ENCODE measurements at places on chromosomes 7 and 10.

DNA sequence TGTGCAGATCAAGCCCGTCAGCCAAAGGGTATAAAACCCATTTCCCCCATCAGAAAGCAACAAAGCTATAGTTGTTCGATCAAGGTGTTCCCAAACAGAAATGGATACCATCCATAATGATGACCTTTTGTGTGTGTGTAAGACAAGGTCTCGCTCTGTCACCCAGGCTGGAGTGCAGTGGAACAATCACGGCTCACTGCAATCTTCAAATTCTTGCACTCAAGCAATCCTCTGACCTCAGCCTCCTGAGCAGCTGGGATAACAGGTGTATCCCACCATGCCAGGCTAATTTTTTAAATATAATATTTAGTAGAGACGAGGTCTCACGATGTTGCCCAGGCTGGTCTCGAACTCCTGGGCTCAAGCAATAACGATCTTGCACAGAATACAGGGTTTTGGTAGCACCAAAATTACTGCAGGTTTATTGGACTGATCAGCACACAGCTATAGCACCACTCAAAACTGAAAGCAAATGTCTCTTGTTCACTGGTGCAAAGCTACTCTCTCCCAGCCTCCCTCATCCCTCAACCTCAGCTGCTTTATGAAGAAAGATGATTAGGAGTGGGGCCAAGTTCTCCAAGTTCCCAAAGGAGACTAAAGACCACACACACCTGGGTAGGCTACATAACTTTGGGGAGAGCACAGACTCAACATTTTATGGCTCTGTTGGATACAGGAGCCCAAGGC lies 80.5 kb downstream of the ABI1 start:
- no peak for DNase-seq

DNA sequence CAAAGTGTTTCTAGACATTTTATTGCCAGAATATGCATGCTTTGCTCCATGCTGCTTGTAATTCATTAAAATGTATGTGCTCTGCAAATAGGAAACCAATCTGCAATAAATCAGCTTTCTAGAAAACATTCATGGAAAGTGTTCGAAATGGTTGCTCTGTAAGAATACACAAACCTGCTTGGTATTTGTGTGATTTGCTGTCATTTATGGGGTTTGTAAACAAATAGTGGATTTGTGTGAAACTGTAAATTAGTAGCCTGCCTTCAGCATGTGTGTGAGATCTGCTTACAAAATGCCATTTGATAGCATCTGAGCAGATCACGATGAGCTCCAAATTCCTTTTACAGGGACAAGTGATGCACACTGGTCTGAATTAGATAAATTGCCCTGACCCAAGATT lies 219.0 kb upstream of the CSTF2T start:
- DNase-seq: no peak

DNA sequence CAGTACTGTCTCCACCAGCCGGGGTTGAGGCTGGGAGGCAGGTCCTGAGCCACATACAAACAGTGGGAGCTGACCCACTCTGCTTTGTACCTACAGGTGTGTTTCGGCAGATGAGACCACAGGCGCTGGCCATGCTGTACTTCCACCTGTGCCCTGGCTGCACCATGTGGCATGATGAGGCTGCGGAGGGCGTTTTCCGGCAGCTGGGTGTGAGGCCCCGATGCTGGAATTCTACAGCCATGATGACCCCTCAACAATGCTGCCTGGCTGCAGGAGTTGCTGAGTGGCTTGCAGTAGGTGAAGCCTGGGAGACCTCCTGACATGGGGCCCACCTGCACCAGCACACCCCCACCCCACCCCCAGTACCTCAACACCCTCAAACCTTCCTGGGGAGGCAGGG lies 18.0 kb downstream of the IMPDH1 start:
- DNase-seq: no peak

- DNase-seq: peak; percentile 80
Measured at GRCh38 chr7:70092314-70093204, 494.3 kb downstream of the AUTS2 start.

GRCh38 chr7:21172800-21173199 lies 255.1 kb upstream of the SP4 start:
- no peak for DNase-seq

GRCh38 chr7:134533288-134533771 lies 6.0 kb downstream of the AKR1B10 start:
- DNase-seq: peak; percentile 33

DNA sequence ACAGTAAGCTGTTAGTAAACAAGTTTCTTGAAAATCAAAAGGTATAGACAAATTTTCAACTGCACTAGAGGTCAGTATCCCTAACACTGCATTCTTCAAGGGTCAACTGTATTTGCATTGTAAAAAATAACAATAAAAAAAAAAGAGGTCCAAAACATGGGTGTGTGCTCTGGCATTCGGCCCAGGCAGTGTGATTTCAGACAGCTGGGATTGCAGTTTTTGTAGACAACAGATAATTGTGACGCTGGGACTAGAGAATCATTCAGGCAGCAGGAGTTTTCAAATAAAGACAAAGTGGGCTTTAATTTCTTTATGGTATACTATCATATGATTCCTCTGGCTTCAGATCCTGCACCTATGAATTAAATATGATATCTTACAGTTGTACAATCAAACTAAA lies 543.2 kb upstream of the SEMA3D start:
- peak; percentile 31 for DNase-seq

DNA sequence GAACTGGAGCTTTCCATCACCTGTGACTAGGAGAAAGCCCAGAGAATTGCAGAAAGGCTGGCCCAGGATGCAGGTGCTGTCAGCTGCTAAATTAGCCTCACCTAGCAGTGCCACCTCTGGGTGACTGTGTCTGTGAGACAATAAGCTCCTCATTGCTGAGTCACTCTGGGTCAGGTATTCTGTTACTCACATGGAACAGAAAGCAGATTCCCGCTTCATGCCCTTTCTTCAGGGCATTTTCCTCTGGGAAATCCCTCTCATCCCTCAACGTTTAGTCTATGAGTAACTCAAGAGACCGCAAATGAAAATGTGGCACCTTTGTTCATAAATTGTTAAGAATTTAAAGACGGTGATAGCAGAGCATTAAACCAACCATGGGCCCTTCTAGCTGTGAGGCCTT lies 184.0 kb downstream of the ADAM12 start:
- no peak for DNase-seq

GRCh38 chr7:145729691-145730090 lies 386.9 kb upstream of the CNTNAP2 start:
- DNase-seq: no peak

DNA sequence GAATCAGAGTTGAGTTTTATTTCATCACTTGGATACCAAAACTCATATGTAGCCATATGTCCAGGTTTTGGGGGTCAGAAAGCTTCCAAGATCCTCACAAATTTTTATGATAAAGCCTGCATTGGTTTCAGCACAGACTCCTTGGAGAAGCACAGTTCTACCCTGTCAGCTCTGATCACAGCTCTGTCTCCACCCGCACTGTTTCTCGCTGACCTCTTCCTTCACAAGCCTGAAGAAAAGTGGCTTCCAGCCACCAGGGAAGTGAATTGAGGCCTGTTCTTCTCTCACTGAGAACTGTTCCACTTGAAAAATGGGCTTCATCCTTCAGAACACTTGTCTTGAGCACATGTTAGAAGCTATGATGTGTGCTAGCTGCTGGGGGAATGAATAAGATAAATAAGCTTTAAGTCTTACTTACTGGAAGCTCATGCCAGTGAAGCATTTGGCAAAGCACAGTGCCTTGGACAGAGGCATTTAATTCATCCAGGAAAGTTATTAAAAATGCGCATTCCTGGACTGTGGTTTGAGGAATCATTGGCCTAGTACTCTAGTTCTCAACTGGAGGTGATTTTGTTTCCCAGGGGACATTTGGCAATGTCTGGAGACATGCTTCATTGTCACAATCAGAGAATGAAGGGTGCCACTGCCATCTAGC lies 133.6 kb downstream of the BMPER start:
- DNase-seq: no peak

- DNase-seq: no peak
Measured at GRCh38 chr10:458421-458851, 231.0 kb downstream of the DIP2C start.

DNA sequence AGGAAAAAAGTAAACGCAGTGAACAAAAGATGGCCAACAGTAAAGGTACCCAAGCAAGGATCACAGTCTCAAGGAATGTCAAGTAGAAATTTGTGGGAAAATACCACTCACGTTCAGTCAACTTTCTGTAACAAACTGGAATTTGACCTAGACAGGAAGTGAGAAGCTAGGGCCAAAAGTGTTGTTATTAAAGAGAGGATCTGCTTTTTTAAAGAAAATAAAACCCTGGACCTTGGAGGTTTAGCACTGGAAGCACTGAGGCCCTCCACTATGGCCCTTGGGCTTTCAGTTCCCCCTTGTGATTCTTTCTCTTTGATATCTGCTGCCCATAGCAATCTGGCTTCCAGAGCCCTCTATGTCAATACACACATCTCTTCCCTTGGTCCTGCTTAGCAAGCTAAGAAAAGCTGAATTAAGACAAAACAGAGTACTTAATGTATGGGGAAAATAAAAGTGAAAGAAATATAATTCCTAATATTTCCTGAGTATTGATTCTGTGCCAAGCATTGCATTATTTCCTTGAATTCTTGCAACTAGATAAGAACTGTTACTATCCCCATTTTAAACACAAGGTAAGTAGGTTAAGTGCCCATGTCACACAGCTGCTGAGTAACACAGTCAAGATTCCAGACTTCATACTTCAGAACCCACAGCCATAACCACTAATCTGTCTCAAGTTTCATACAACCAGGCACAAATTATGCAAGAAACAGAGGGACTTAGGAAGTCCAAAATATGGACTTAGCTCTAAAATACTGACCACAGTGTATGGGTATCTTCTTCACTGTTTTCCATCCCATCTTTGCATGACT lies 2.6 kb upstream of the ZNF438 start:
- peak; percentile 96 for DNase-seq

DNA sequence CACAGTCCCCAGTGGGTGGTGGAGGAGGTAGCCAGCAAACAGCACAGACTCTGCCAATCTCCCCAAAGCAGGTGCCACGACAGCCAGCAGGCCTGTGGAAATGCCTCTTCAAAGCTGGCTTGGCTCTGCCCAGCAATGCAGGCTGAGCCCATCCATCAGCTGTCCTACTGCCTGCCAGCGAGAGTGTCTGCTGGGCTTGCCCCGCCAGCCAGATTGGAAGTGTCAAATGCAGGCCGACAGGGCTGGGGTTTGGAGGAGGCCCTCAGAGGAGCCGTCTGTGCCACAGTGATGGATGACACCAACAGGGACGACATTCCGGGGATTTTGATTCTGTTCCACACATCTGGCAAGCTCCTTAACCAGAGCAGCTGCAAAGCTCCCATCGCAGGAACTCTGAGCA lies 16.7 kb downstream of the HABP2 start:
- DNase-seq: no peak

DNA sequence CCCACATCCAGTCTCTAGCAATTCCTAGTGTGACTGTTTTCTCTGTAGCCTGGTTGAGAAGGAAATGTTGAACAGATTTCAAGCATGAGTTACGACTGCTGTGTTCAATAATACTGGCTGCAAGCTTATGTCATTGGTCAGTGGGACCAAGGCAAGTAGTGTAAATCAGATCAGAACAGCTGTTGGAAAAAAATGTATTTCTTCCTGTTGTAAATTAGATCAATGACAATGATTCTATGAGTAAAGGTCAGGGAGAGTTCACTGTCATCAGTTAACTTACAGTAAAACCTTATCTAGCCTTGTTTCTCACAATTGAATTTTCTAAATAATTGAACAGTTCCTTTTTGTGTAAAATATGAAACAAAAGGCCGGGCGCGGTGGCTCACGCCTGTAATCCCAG lies 6.7 kb downstream of the OTUD1 start:
- no peak for DNase-seq

DNA sequence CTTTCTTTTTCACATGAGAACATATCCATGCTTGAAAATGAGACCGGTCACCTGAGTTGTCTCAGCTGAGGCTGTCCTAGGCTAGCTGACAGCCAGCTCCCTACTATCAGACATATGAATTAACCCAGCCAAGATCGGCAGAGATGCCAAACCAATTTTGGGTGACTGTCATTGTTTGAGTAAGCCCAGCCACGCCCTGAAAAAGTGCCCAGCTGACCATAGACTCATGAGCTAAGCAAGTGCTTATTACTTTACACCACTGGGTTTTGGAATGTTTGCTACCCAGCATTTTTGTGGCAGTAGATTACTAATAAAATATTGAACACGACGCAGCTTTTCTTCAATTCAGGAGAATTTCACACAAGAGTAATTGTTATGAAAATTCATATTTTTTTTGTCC lies 265.2 kb upstream of the LYZL1 start:
- no peak for DNase-seq

DNA sequence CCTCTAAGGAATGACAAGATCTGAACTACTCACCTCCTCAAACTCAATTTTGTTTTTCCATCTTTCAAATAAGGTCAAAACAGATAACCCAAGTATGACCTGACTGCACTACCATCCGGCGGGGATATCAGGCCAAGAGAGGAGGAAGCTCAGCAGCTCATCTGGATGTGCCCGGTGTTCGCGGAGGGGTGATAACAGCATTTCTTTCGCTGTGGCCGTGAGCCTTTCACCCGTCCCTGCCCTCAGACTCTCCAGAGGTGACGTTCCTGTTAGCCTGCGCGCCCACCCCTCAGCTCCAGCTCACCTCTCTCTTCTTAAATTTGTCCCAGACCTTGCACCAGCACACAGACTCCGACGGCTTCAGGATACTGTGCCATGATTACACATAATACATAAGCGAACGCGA lies 526 bp downstream of the ZNF248 start:
- peak; percentile 13 for DNase-seq

DNA sequence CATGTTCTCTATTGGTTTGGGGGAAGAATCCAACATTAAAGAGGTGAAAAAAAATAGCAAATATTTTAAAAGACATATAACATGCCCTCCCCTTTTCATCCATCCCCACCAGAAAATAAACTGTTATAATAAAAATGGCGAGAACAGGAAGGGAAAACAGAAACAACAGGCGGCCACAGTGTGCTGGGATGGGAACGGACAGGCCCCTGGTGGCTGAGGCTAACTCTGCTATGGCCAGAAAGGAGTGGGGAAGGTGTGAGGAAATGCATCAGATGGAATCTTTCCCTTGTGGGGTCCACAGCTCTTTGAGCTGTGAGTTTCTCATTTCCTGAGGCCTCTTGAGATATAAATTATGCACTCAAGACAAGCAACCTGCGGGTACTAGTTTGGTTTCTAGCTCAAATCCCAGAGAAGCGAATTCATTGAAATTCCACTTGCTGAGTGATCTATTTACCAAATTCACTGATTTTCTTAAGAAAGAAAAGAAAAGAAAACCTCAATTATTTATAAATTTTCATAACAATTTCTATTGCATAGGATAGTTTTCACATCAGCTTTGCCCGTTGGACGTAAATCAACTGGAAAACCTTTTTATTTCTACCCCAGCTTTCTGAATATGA lies 139.5 kb downstream of the BMPER start:
- DNase-seq: no peak
